Tibial nerve (tissue), 4 donors: ENCODE measurements at places on chromosomes 11 and 22. TPM values are rescaled to one million over a fixed set of nuclear protein-coding genes. Genes with fewer than 3 reads are reported as not detected.

DNA sequence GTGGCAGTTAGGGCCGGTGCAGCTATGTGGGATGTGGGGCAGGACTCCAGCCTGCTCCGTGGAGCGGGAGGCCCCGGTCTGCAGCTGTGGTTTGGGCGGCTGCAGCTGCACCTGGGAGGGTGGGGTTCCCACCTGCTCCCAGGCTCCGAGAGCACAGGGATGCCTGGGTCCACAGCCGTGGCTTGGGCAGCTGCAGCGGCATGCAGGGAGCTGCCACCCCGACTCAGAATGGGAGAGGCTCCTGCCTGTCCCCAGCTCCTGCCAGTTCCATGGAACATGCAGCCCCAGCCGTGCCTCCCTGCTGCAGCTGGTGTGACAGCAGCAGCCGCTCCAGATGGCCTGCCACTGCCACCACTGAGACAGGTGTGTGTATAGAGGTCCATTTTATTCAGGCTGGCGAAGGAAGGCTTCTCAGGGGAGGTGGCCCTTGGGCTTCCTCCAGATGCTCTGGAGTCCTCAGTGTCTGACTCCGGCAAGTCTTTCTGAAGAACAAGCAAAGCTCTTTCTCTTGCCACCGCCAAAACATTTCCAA, 21.8 kb upstream of the UPK3A start:
- H3K36me3 ChIP-seq = no peaks in the 10 kb centered on the region
- no peak overlapping the region for H3K27ac ChIP-seq
- DNase-seq = no peak
- no peaks in the 10 kb centered on the region for H3K27me3 ChIP-seq

DNA sequence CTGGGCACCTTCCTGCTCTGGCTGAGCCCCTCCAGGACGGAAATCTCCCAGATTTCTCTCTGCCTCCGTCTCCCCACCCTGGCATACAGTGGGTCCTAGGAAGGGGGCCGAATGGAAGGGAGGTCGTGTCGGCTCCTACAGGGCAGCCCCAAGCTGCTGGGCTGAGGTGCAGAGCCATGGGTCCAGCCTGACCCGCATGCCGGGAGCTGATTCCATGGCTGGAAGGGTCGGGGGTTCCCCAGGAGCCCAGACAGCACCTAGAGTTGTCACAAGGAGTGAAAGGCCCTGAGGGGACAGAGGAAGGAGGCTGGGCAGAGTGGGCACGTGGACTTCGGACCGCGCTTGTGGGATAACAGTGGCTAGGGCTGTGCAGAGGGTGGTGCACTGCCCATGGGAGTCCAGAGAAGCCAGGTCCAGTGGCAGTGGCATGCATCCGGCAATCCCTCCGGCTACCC, 16.5 kb downstream of the CCND1 start:
- no peak overlapping the region for H3K27ac ChIP-seq
- H3K4me1 ChIP-seq = peaks cover 5% of the 10 kb centered on the region
- DNase-seq = no peak
- no peaks in the 10 kb centered on the region for H3K27me3 ChIP-seq
- no peak overlapping the region for H3K4me3 ChIP-seq
- no peaks in the 10 kb centered on the region for H3K36me3 ChIP-seq

DNA sequence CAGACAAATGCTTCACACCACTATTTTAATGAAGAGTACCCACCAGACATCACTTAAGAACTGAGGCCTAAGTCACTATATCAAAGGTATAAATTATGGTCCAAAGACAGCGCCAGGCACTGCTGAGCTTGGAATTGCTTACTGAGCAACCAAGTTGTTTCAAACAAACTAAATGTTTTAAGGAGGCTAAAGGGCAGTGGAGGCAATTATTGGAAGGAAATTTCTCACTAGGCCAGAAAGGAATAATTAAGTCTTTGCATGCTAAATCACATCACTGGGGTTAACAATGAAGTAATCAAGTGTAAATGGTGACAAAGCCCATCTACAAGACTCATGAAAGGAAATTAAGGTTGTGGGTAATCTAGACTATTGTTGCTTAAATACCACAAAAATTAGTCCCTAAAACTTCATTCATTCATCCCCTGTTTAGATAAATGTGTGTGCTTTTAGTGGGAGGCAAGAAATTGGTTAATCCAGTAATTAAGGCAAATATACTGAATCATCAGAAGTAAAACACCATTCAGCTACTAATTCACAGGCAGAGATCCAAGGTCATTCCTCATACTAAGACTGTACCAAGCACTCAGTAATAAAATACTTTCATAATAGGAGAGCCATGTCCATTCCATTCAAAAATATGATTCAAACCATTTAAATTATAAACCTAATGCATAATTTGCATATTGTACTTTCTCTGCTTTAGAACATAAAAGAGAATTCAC, 21.2 kb downstream of the LGR4 start:
- H3K27ac ChIP-seq = peak overlapping the region; percentile 48
- H3K4me1 ChIP-seq = peaks cover 3% of the 10 kb centered on the region
- no peaks in the 10 kb centered on the region for H3K27me3 ChIP-seq
- no peak for DNase-seq
- H3K36me3 ChIP-seq = no peaks in the 10 kb centered on the region

DNA sequence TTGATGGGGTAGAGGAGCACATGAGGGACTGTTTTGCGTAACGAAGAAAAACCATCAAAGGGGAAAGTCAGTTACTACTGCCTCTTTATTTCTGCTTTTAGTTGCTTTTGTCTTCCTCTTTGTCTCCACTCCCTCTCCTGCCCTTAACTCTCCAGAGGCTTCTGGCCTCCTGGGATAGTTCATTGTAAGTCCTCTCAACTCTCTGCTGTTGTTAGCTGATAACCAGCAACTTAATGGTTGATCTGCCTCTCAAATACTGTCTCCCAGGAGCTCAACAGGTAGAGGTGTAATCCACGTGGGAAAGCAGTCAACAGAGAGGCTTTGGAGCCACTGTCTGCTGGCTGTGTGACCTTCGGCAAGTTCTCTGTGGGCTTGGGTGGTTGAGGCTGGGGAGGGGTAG, 47.3 kb downstream of the CCDC81 start:
- no peaks in the 10 kb centered on the region for H3K27me3 ChIP-seq
- no peaks in the 10 kb centered on the region for H3K36me3 ChIP-seq
- H3K4me3 ChIP-seq = no peak overlapping the region
- DNase-seq = no peak
- H3K27ac ChIP-seq = no peak overlapping the region

- H3K4me3 ChIP-seq = no peak overlapping the region
- no peak for DNase-seq
- H3K4me1 ChIP-seq = no peaks in the 10 kb centered on the region
- no peaks in the 10 kb centered on the region for H3K36me3 ChIP-seq
- H3K27me3 ChIP-seq = no peaks in the 10 kb centered on the region
Measured at GRCh38 chr11:1867381-1867780, 14.5 kb downstream of the LSP1 start.

The PATE4 gene
- not detected for total RNA-seq

The THRSP gene
- total RNA-seq = 22.9 TPM

The CYP2R1 gene
- total RNA-seq = 16.0 TPM

The HIKESHI gene
- 40.6 TPM for total RNA-seq

DNA sequence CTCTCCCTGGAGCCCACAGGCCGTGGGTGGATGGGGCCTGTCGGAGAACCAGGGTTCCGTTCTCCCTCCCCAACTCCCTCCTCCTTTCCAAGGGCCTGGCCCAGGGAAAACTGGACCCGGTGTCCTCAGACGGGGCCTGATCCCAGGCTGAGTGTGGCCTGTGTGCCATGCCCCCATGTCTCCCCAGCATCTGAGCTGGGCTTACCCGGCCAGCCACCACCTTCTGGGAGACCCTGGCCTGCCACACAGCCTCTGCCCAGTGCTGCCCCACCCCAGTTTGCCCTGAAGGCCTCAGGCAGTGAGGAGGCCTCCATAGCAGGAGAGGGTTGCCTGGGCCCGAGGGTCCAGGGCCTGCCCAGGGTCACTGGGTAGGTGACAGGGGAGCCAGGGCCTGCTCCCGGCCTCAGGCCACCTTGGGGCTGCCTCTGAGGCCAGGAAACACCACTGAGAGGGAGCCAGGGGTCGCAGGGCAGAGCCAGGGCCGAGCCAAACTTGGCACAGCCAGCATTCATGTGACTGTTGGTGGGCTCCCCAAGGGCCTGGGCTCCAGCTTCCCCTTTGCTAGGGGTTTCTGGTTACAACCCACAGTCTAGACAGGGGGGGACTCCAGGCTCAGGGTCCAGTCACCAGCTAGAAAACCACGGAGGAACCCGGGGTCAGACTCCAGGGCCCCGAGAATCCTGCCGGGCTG, 590 bp upstream of the IFITM10 start:
- H3K4me3 ChIP-seq = no peak overlapping the region
- DNase-seq = no peak
- H3K27me3 ChIP-seq = peaks cover 12% of the 10 kb centered on the region
- H3K4me1 ChIP-seq = no peaks in the 10 kb centered on the region

- no peaks in the 10 kb centered on the region for H3K36me3 ChIP-seq
- H3K4me3 ChIP-seq = no peak overlapping the region
- no peak for DNase-seq
Measured at GRCh38 chr22:48672387-48672786, 1155.3 kb downstream of the BRD1 start.

DNA sequence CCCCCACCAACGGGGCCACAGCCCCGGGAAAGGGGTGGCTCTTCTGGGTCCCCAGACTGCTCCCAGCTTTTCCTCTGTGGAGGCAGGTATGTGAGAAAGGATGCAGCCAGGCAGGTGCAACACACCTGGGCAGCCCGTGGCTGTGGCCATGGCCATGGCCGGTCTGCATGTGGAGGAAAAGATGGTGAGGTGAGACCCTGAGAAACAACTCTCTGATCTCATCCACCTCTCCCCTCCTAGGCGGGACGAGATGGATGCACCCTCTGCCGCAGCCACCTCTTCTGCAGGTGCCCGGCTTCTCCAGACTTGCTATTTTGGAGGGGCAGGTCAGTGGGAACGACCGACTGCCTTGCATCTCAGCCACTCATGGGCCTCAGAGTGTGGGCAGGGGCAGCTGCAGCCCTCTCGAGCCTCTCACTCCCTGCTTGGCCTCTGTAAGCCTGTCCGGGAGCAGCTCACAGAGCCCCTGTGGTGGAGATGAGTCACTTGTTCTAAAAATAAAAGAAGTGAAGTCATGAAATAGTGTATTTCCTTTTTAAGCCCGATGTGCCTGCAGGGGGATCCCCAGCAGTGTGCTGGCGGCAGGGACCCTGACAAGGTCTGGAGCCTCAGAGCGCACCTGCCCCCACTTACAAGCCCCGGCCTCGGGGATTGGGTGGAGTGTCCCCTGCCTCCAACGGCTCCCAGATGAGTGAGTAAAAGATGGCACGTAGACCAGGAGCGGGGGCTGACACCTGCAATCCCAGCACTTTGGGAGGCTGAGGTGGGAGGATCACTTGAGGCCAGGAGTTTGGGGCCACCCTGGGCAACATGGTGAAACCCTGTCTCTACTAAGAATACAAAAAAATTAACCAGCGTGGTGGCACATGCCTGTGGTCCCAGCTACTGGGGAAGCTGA, 10.7 kb downstream of the SMIM38 start:
- peaks cover 6% of the 10 kb centered on the region for H3K4me1 ChIP-seq
- no peaks in the 10 kb centered on the region for H3K27me3 ChIP-seq
- no peak overlapping the region for H3K27ac ChIP-seq
- no peak overlapping the region for H3K4me3 ChIP-seq

The NOX4 gene
- total RNA-seq = 129 TPM

- no peaks in the 10 kb centered on the region for H3K36me3 ChIP-seq
- no peak within 1 kb of the TSS for H3K27ac ChIP-seq
- no peak for DNase-seq
- H3K4me3 ChIP-seq = no peak within 1 kb of the TSS
- no peaks in the 10 kb centered on the region for H3K27me3 ChIP-seq
Measured at GRCh38 chr11:44047931-44048431, at the start of gene ACCSL. ACCSL (plus strand) TSS chr11:44047981; CDS start chr11:44048037, 56 bp downstream.

The CRYBB1 gene
- 0.84 TPM for total RNA-seq

DNA sequence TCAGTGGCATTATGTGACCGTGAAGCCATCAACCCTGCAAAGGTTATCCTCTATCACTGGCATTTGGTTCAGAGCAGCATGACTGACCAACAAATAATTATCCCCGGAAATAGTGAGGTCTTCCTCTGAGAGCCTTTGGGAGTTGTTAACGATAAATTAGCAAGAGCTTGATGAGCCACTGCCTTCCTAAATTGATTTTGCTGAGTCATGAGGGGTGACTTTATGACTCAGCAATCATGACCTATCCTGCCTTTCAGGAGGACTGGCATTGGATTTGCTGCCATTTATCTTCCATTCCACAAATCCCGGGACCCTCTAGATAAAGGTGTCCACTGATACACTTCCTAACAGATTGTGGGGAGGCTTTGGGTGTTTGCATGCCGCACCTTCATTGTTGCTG, 80.8 kb upstream of the MTNR1B start:
- no peaks in the 10 kb centered on the region for H3K36me3 ChIP-seq
- H3K27ac ChIP-seq = no peak overlapping the region
- H3K4me1 ChIP-seq = no peaks in the 10 kb centered on the region

The LARGE2 gene
- total RNA-seq = not detected

The SYNGR1 gene
- total RNA-seq = 21.1 TPM

GRCh38 chr11:67611165-67611564, 4.4 kb downstream of the NDUFV1 start:
- no peak for DNase-seq
- peaks cover 12% of the 10 kb centered on the region for H3K27me3 ChIP-seq
- H3K36me3 ChIP-seq = peaks cover 9% of the 10 kb centered on the region
- no peak overlapping the region for H3K27ac ChIP-seq
- peaks cover 16% of the 10 kb centered on the region for H3K4me1 ChIP-seq
- no peak overlapping the region for H3K4me3 ChIP-seq

DNA sequence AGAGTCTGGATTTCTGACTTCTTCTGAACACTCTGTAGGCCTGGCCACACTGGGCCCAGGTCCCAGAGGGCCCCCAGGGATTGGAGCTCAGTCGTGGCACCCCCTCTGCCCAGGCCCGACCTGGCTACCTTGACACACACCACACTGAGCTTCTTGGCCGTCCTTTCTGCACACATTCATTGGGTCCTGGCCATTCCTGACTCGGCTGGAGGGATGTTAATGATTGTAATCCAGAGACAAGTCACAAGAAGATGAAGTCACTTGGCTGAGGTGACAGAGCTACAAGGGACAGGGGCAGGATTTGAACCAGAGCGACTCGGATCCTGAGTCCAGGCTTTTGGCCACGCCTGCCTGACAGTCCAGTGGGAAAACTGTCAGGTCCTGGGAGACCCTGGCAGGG, 23.9 kb upstream of the PDGFB start:
- DNase-seq = no peak
- peaks cover 5% of the 10 kb centered on the region for H3K4me1 ChIP-seq
- no peaks in the 10 kb centered on the region for H3K36me3 ChIP-seq

The NCAM1 gene
- total RNA-seq = 57.3 TPM

- DNase-seq = no peak
- H3K27ac ChIP-seq = no peak overlapping the region
- H3K4me3 ChIP-seq = no peak overlapping the region
- H3K4me1 ChIP-seq = no peaks in the 10 kb centered on the region
Measured at GRCh38 chr11:117716521-117717440, 80.2 kb downstream of the DSCAML1 start.

- H3K36me3 ChIP-seq = no peaks in the 10 kb centered on the region
- no peak for DNase-seq
- H3K4me3 ChIP-seq = no peak overlapping the region
- H3K27ac ChIP-seq = no peak overlapping the region
- no peaks in the 10 kb centered on the region for H3K4me1 ChIP-seq
- no peaks in the 10 kb centered on the region for H3K27me3 ChIP-seq
Measured at GRCh38 chr11:34161812-34162492, 56.5 kb downstream of the NAT10 start.
